ENCODE measurements at places on chromosomes 16 and 17.

GRCh38 chr16:59586331-59586730 is 852.2 kb upstream of the GOT2 start:
- no peak for DNase-seq

DNA sequence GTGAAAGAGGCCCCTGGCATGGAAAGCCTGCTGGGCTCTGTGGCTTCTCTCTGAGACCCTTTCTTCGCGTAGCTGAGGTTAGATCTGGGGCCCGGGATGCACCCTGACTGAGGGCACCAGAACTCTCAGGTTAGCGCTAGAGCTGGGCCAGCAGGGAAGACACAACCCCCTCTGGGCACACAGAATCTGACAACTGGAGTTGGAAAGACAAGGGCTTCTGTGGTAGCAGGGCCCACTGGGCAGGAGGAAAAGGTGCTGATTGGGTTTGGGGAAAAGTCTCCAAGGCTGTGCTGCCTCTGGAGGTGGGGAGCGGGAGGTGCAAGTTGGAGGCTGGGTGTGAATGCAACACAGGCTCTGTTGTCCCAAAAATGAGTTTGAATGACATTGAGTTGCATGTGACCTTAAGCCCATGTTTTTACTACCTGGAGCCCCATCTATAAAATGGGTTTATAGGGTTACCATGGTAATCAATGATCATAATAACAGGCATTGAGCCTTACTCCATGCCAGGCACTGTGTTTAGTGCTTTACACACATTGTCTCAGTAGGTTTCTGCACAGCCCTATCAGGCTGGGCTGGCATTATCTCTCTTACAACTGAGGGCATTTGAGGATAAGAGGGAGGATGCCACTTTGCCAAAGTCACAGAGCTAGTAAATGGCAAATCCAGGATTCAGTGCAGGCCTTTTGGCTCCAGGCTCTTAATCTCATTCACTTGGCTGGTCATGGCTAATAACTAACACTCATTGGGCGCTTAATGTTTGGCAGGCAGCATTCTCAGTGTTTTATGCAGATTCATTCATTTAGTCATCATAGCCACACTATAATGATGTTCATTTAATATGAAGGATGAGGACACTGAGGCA is 9.5 kb upstream of the IGFBP4 start:
- no peak for DNase-seq

- no peak for DNase-seq
Observed at GRCh38 chr16:66428682-66429251, 1.7 kb downstream of the BEAN1 start.

DNA sequence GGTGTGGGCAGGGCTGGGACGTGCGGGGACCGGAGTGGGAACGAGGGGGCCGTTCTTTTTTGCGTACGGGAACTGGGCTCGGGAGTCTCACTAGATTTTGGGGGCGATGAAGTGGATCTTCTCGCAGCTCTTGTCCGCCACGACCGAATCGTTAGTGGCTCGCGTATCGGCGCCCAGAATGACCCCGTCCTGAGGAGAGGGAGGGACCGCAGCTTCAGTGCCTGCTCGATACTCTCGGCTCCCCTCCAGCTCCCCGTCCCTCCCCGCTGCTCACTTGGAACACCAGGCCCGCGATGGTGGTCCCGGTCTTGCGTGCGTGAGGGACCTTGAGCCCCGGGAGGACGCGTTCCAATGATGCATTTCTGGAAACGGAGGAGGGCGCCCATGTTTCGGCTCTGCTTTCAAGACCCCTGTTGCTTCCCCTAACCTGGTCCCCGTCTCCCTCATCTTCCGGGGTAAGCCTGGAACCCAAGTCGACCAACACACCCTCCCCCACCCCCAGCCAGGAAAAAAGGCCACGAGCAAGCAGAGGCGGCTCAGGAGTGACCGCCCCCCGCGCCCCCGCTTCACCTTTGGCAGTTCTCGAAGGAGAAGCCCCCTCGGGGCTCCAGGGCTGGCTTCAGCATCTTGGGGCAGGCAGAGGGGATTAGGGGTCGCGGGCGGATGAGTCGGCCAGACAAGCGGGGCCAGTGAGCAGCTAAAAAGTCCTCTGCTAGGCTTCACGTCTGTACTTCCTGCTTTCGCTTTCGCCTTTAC is at the start of gene PSMB10:
Gene PSMB10 (minus strand): TSS at position 727 of the 756 bp plus-strand sequence. CDS start 101 bp downstream, at position 626.
- no peak for DNase-seq

GRCh38 chr17:42985225-42985624 is 4.9 kb downstream of the RUNDC1 start:
- no peak for DNase-seq

- DNase-seq: no peak
Observed at GRCh38 chr16:14303182-14303618, 232.1 kb downstream of the MRTFB start.

- DNase-seq: no peak
Observed at GRCh38 chr17:50268026-50268425, 6.2 kb upstream of the TMEM92 start.

- no peak for DNase-seq
Observed at GRCh38 chr16:12646098-12646489, 157.6 kb downstream of the CPPED1 start.

- no peak for DNase-seq
Observed at GRCh38 chr16:53581784-53582183, 78.8 kb upstream of the AKTIP start.

GRCh38 chr16:47990676-47991075 is 165.1 kb downstream of the ABCC12 start:
- no peak for DNase-seq

DNA sequence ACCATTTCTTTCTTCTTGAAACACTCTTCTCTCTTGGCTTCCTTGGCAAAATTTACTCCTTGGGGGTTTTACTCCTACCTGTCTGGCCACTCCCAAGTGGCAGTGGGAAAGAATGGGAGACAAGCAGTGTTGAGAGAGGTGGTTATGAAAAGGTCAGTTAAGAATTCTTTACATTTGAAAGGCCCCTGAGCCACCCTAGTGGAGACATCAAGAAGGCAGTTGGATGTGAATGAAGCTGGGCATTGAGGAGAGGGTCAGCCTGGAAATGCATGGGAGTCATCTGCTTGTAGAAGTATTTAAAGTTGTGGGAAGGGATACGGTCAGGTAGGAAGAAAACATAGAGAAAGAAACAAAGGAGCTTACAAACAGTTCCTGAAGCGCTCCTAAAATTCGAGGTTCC is 42.3 kb upstream of the CCNF start:
- no peak for DNase-seq

DNA sequence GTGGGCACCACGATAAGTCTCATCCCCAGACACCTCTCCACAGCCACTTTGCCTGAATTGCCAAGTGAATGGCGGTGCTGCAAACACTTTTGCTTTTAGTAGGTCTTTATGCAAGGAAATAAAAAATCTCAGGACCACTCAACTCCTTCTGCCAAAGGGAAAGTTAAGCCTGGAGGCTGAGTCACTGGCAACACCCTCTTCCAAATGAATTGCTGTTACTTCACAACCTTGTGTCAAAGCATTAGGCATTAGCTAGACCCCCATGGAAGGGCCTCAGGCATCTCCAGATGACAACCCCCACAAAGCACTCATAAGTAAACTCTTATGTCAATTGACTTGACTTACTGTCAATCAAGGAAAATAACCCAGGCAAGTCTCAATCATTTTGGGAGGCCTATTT is 43.0 kb downstream of the RNF112 start:
- no peak for DNase-seq

GRCh38 chr16:18803569-18804462 is 2.5 kb upstream of the ARL6IP1 start:
- DNase-seq: no peak

- DNase-seq: peak; percentile 17
Observed at GRCh38 chr17:35243561-35244340, 879 bp downstream of the SLFN5 start.

DNA sequence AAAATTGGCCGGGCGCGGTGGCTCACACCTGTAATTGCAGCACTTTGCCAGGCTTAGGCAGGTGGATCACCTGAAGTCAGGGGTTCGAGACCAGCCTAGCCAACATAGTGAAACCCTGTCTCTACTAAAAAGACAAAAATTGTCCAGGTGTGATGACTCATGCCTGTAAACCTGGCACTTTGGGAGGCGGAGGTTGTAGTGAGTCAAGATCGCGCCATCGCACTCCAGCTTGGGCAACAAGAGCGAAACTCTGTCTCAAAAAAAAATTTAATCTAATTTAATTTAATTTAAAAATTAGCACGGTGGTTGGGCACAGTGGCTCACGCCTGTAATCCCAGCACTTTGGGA is 1.6 kb upstream of the HBQ1 start:
- no peak for DNase-seq

- DNase-seq: no peak
Observed at GRCh38 chr16:88700636-88701482, 5.3 kb downstream of the RNF166 start.

DNA sequence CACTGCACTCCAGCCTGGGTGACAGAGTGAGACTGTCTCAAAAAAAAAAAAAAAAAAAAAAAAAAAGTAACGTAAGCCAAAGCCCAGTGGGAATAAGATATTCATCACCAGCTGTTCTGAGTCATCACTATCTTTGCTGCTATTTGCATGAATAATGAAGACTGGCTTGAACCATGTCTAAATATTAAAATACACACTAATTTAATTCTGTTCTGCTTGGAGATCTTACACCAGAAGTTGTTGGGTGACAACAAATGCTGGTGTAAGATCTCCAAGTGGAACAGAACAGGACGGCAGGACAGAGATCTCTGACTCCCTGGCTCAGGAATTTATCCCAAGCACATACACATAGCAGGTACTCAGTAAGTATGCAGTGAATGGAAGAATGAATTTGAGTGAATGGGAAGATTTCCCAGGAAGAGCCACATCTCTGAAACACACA is 19.6 kb downstream of the DNAH17 start:
- no peak for DNase-seq

DNA sequence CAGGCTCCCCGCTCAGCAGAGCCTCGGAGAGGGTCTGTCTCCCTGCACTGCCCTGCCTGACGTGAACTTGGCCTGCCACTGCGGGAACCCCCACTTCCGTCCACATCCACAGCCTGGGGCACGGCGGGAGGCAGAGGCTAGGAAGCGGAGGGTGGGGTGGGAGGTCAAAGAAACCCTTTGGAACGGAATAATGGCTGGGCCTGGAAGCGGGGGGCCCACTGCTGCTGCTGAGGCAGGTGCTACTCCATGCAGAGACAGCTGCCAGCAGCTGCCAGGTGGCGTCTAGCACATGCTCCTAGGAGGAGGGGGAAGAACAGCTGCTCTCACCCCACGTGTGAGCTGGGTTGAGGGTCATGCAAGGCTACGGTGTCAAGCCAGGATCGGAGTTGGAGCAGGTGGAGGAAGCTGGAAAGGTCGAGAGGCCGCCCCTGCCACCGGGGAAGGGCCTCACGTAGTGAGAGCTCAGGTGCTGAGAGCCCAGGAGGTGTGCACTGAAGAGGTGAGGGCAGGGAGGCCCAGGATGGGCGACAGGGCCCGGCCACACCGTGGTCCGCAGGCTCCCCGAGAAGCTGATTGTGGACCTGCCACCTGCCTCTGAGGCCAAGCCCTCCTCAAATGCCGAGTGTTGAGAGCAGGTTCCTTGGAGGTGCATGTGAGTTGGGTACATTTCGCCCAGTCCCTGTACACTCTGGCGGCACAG is 9.8 kb downstream of the FSCN2 start:
- peak; percentile 71 for DNase-seq

- DNase-seq: no peak
Observed at GRCh38 chr16:1257561-1258224, 1.8 kb downstream of the TPSD1 start.

GRCh38 chr16:79429381-79430190 is 171.0 kb downstream of the MAF start:
- no peak for DNase-seq

DNA sequence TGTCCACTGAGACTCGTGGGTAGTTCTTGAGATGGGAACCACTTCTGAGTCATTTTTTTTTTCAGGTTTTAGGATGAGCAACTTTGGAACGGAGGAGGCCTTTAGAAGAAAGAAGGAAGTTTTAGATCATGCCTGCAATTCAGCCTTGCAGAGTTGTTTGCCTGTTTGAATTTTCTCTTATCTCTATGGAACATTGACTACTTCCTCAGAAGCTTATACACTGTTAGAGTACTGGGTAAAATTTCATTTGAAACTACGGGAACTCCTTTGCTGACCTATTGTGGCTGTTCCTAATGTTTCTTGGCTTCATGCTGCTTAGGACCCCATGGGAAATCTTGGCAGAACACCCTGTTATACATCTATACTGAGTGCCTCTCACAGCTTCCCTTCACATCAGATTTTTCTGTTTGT is 70.8 kb downstream of the MAP2K6 start:
- no peak for DNase-seq

DNA sequence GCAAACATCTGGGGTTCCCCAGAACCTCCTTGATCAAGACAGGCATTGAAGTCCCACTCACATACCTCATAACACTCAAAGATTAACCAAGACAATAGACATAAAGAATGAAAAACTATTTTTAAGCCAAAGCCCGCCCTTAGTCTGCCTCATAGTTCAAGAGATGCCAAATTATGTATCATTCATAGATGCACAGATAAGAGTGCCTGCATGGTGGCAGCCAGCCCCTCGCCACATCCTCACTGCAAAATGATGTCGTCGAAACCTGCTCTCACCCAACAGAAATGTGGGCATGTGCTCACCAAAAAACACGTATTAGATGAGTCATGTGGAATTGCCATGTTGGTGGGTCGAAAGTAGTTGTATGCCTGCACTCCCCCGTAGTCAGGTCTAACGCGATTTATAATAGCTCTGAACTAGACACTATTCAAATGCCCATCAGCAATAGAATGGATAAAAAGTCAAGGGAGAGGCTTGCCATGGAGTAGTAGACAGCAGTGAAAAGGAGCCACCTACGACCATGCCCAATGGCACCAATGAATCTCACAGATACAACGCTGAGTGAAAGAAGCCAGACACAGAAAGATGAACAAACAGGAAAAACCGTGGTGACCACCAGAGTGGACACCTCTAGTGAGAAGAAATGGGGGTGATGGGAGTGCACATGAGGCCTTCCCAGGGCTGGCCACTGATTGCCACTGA is 64.8 kb downstream of the C16orf95 start:
- DNase-seq: no peak

- DNase-seq: peak; percentile 70
Observed at GRCh38 chr17:42773290-42774035, at the start of gene VPS25. Gene VPS25 (plus strand): TSS chr17:42773449. CDS start chr17:42773476, 27 bp downstream.

DNA sequence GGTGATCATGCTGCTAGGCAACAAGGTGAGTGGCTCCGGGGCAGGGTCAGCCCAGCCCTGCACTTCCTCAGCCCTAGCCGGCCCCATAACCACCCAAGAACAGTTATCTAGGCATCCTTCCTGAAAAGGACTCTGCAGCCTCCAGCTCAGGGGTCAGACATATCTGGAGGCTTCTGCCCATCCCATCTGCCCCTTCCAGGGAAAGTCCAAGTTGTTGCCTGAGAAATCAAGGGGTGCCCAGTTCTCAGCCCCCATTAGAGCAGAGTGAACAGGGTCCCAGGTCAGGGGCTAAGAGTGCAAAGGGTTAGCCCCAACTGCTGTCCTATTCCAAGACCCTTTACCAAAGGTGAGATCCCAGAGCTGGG is 4.1 kb upstream of the NHERF1 start:
- no peak for DNase-seq

GRCh38 chr16:17847234-17847795 is 376.6 kb upstream of the XYLT1 start:
- no peak for DNase-seq
